ENCODE measurements at places on chromosomes 7 and 10.

- DNase-seq, result no peak
Observed at GRCh38 chr10:23461557-23461956, 22.7 kb downstream of the OTUD1 start.

DNA sequence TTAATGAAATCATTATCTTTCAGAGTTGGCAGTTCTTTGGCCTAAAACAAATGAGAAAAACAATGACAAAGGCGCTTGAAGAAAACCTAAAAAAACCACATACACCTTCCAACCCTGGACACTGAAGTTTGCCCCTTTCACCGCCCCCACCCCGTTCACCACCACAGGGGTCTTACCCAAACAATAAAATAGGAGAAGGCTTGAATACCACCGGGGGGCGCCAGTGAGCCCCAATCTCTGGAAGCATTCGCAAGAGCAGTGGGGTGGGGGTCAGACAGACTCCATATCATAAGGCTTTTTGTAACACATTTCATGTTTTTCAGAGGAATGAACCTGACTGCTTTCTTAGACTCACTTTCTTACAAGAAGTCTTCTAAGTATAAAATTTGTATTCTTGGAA is 163.6 kb downstream of the PIP4K2A start:
- no peak for DNase-seq

GRCh38 chr10:130519791-130520190 is 383.6 kb downstream of the GLRX3 start:
- DNase-seq, result no peak

DNA sequence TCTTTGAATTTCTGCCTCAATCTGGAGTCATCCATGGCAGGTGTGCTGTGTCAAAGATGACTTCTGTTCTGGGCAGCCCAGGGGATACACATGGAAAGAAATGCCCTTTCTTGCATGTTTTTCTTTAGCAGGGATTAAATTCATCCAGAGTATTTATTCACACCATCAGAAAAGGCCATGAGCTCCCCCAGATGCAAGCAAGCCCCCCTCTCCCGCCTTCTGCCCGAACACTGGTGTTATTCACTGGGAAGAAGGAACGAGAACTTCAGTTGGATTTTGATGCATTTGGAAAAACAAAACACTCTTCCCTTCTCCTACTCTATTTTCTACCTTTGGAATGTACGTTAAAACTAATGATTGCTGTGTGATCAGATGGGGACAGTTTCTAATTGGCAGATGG is 1.4 kb downstream of the PLPP4 start:
- DNase-seq, result no peak

- DNase-seq, result no peak
Observed at GRCh38 chr10:1425879-1426278, 311.4 kb downstream of the ADARB2 start.

GRCh38 chr7:52150952-52151351 is 834.3 kb upstream of the COBL start:
- DNase-seq, result no peak

DNA sequence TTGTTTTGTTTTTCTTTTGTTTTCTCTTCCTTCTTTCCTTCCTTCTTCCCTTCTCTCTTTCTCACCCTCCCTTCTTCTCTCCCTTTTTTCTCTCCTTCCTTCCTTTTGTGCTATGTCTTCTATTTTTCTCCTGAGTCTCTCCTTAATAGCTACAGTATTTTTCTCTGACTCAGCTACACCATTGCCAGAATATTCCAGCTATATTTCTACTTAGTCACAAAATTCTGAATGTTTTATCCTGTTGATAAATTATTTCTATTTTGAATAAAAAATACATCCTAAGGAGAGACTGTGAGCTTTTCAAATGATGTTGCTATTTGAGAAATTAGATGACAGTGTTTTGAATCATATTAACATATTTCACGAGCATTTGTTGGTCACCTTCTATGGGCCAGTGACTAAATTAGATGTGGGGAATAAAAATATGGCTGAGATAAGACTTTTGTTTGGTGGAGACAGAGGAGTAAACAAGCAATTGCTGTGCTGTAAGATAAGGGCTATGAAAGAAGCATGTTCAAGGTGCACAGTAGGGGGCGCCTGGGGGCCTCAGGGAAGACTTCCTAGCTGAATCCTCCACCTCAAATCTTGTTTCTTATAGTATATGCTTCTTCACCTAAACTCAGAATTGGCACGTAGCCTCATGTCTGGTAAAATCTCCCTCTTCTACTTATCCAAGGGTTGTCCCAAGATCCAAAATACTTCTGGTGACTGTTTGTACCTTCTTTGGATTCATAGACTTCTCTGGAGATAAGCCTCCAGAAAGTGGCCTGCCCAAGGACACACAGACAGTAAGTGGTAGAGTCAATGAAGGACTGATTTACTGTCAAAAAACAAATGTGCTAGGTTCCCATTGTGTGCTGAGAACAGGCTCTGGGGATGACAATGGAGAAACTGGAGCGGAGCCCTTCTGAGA is 115.5 kb upstream of the CREB5 start:
- no peak for DNase-seq

- no peak for DNase-seq
Observed at GRCh38 chr10:34809796-34810195, 5.3 kb downstream of the PARD3 start.

- DNase-seq, result no peak
Observed at GRCh38 chr7:130129011-130129411, 58.7 kb downstream of the KLHDC10 start.

DNA sequence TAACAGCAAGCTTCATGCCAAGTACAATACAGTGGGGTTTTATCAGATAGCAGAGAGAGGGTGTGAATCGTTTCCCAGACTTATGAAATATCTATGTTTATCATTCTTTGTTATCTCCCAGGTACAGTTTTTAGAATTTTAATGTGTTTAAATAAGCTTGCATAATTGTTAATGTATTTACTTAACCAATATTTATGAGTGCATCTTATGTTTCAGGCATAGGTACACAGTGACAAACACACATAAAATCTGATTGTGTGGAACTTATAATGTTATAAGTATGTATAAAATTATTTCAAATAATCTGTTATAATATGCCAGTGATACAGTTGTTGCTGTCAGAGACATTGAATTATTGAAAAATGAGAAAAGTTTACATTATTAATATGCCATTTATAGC is 1011.4 kb upstream of the C7orf33 start:
- DNase-seq, result no peak

DNA sequence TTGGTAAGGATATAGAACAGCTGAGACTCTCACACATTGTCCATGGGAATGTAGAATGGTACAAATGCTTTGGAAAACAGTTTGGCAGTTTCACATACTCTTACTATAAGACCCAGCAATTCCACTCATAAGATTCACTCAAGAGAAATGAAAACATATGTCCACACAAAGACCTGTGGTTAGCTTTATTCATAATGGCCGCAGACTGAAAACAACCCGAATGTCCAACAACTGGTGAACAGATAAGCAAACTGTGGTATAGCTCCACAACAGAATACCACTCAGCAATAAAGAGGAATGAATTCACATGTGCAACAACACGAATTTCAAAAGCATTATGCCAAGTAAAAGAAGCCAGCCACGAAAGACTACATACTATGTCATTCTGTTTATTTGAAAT is 33.5 kb upstream of the CUL1 start:
- no peak for DNase-seq

DNA sequence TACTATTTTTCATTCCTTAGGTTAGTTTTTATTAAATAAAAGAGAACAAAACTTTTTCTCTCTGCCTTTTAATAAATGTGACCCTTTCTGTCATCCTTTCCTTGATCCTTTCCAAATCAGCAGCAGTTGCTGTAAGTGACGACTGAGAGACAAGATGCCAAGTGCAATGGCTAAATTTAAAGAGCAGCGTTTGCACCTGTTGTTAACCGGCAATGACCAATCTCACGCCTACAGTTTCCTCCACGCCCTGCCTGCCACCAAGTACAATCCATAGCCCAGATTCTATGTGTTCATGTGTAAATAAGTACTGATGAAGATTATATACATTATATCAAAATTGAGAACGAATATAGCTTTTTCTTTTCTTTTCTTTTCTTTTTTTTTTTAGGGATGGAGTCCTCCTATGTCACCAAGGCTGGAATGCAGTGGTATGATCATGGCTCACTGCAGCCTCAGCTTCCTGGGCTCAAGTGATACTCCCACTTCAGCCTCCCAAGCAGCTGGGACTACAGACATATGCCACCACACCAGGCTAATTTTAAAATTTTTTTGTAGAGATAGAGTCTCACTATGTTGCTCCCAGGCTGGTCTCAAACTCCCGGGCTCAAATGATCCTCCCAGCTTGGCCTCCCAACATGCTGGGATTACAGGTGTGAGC is 6.5 kb upstream of the MCU start:
- no peak for DNase-seq

DNA sequence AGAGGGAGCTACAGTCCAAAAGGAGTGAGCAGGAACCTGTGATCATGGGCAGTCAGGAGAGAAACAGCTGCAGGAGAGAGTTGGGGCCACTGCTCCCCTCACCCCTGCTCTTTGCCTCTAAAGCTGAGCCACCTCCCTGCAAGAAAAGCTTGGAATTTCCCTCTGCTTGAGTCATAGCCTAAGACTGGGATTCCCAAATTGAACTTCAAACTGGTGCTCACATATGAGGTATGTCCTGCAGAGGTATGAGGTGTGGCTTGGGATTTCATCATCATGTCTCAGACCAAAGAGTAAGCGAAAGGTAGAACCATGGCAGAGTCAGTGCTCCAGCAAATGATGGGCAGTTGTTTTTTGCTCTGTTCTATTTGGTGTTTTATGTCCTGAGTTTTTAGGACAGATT is 237.1 kb upstream of the NRP1 start:
- DNase-seq, result no peak

- DNase-seq, result no peak
Observed at GRCh38 chr7:35701287-35701900, 6.5 kb upstream of the HERPUD2 start.

DNA sequence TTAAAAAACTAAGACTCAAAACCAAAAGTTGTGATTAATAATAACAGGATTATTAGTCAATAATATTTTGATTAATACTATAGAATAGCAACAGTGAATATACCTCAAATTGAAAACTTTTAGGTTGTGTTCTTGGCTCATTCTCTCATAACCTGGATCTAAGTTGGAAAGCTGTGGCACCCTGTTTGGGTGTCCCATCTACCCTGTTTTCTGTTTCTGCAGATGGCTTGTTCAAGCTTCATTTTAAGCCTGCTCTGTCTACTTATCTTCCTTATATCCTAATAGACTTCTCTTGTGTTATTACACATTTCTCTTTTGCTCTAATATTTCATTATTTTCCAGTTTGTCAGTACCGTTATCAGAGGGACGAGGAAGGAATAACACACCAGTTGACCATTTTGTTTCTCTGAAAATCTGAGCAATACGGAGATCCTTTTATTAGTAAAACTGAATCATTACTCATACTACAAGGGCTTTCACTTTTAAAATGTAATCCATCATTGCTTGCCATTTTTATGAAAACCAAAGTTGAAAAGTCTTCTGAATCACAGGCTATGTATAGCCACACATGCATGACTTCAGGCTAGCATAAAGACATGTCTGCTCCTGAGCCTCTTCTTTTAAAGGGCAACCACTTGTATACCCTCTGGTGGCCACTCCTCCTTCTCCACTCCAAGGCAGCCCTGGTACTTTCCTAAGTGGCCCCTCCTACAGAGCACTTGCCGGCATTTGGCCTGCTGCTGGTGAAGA is 22.3 kb downstream of the COX15 start:
- DNase-seq, result no peak

- DNase-seq, result no peak
Observed at GRCh38 chr10:123970207-123970926, 78.8 kb upstream of the CPXM2 start.

GRCh38 chr7:154978017-154978416 is 24.9 kb downstream of the PAXIP1 start:
- no peak for DNase-seq

DNA sequence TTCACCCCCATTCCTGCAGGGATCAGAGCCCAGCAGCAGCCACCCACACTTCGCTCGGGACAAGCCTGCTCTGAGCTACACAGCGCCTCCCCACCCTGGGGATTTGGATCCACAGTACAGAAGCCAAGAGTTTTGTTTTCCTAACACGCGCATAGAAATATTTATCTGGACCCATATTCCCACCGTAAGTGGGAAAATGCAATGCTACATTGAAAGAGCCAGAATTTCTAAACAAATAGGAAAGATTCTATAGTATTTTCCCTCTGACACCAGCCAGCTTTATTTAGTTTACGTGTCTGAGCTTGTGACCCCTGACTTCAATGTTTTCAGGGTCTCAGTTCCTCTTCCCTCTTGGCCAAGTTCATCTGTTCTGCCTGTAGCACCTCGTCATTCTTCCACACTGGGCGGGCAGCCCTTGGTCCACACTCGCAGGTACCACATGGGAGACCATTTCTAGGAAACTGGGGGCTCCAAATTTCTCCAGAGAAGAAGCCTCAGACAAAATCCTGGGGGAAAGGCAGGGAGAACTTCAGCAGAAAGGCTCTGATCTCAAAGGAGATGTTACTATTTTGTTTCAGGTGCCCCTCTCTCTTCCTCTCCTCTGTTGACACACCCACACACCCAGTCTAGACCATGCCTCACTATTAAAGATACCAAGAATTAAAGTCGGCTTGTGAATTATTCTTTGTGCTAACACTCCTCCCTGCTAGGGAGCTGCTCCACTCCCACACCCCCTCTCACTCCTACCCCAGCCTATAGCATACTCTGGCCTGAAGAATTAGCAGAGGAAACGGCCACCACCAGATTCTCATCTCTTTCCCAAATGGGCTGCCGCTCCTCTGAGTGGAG is 116.0 kb upstream of the PCGF5 start:
- DNase-seq, result no peak

DNA sequence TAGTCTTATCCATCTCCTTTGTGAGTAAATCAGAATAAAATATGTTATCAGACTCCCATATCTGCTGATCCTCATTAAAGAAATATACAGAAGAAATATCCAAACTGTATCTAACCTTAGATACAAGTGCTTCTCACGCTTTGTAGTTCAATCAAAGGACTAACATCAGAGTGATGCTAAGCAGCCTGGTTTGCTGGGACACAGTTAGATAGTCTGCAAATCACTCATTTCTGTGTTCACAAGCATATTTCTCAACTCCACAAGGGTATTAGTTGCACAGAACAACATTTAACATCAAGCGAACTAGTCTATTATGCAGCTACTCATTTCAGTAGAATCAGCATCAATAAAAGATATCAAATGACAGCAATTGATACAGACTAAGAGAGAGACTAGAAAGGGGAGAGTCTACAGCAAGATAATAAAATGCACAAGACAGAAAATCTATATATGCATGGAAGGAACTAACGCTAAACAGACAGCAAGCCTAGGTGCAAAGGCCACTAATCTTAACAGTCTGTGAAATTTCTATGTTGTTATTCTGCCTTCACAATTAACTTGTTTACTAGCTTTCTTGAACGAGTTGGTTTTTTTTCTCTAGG is 30.0 kb downstream of the DNAJC12 start:
- DNase-seq, result no peak

GRCh38 chr7:39161903-39162302 is 184.2 kb downstream of the POU6F2 start:
- DNase-seq, result no peak
